Stimulated activated CD4-positive, alpha-beta T cell treated with anti-CD3 and anti-CD28 coated beads, Interleukin-1b, Interleukin-23, amount 100 ng/mL, for 24 hours (primary cell): ENCODE measurements at places on chromosomes 1 and 21.

GRCh38 chr1:77594366-77595112 is 87.9 kb downstream of the ZZZ3 start:
- no peak for DNase-seq

GRCh38 chr1:16612332-16613172 is 812 bp downstream of the NBPF1 start:
- peak; percentile 29 for DNase-seq

GRCh38 chr1:162973381-162973795 is 95.8 kb upstream of the RGS4 start:
- DNase-seq, result no peak

GRCh38 chr1:212506666-212507065 is 73.9 kb downstream of the NENF start:
- no peak for DNase-seq

DNA sequence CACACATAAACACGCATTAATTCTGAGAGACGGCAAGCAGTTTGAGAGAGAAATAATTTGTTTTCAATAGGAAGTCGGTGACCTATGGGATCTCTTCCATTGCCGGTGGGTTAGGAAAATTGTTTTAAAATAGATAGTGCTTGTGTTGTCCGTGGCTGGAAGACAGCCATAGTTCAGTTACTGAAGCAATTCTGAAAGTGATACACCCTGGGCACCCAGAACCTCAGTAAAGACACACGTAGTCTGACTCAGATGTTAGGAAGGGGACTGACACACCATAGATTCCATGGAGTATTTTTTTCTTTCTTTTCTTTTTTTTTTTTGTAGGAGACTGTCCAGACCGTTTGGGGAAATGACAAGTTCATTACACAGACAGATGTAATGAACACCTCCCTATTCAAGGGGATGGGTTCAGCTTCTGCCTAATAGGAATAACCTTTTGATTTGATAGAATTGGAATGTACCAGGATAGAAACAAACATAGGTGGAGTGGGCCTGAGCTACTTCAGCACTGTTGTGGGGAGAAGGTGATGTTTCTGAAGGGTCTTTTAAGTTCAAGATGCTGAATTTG is 1.6 kb downstream of the C1orf21 start:
- no peak for DNase-seq

DNA sequence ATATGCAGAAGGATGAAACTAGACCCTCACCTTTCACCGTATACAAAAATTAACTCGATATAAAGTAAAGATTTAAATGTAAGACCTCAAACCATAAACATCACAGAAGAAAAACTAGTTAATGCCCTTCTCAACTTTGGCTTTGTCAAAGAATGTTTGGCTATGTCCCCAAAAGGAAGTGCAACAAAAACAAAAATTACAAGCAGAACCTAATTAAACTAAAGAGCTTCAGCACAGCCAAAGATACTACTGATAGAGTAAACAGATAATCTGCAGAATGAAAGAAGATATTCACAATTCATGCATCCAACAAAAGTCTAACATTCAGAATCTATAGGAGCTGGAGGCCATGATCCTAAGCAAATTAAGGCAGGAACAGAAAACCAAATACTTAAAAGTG is 824.6 kb upstream of the NEGR1 start:
- no peak for DNase-seq

- DNase-seq, result no peak
These were observed 24.1 kb upstream of the ARF1 start for GRCh38 chr1:228058172-228058948.

DNA sequence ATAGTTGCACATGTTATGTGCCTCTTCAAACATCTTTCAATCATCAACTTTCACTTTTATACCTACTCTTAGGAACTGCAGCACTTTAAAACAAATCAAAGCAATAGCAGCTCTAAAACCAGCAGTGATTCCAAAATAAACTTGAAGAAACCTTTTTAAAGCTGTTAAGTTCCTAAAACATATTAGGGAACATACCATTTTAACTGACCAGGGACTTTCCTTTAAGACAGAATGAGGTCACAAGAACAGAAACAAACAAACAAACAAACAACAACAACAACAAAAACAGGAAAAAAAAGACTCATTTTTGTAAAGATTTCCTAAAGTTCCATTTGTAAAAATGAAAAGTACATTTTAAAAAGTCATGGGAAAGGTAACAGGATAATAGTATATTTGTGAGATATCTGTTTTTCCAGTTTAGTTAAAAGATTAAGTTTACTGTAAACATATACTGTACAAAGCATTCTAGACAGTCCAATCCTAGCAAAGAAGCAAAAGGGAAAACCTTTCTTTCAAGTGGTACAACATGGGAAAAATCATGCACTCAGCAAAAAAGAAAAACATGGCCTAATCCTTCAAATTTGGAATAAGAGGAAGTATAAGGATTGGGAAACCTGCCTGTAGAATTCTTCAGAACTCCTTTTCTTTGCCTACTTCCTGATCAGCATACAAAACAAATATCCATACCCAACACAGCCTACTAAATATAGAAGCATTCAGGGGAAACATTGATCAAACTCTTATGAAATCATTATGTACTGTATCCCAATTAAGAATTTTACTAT is 45.5 kb downstream of the EPS15 start:
- DNase-seq, result no peak

- DNase-seq, result no peak
These were observed 38.3 kb upstream of the F3 start for GRCh38 chr1:94579876-94580294.

GRCh38 chr1:1440262-1441001 is 4.9 kb downstream of the VWA1 start:
- DNase-seq, result no peak

GRCh38 chr1:3915551-3916121 is 15.6 kb upstream of the C1orf174 start:
- DNase-seq, result no peak

DNA sequence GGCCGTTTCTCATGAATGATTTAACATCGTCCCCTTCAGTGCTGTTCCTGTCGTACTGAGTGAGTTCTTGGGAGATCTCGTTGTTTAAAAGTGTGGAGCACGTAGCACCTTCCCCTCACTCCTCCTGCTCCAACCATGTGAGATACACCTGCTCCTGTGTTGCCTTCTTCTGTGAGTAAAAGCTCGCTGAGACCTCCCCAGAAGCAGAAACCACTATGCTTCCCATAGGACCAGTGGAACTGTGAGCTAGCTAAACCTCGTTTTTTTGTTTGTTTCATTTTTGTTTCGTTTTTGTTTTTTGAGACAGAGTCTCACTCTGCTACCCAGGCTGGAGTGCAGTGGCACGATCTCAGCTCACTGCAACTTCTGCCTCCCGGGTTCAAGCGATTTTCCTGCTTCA is 198.6 kb downstream of the NCAM2 start:
- DNase-seq, result no peak

GRCh38 chr1:14773396-14774025 is 175.0 kb downstream of the KAZN start:
- no peak for DNase-seq

DNA sequence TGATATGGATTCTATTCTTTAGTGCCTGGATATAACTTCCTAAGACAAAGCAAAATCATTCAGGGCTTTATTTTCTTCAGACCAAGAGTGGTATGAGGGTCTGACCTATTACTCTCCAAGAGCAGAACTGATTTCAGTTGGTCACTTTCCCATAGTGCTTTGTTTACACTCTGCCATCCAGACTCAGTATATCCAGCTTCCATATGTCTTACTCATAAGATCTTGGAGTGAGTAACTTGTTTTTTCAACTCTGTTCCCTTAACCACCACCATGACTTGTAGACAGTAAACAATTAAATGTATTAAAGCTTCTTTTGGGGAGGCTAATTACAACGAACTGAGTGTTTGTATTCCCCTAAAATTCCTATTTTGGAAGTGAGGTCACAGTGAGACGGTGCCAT is 83.4 kb downstream of the USP24 start:
- DNase-seq, result no peak

GRCh38 chr21:34043333-34043732 is 30.0 kb upstream of the MRPS6 start:
- DNase-seq, result no peak

GRCh38 chr1:198283222-198283621 is 126.4 kb downstream of the NEK7 start:
- no peak for DNase-seq

DNA sequence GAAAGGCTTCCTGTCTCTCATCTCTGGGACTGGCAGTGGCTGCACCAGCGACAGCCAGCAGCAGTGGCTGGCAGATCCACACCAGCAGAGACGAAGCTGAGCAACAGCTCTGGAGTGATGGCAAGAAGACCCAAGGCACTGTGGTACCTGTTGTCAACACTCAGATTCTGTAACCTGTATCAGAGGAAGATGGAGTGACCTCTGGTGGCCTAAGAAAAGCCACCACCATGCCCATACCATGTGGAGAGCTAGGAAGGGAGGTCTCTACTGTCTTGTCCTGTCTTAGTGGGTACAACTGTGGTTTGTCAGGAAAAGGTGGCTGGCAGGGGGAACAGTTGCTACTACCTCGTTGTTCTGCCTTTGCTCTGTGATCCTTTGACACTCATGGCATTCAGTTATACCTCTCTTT is 22.5 kb upstream of the RHBDL2 start:
- no peak for DNase-seq

DNA sequence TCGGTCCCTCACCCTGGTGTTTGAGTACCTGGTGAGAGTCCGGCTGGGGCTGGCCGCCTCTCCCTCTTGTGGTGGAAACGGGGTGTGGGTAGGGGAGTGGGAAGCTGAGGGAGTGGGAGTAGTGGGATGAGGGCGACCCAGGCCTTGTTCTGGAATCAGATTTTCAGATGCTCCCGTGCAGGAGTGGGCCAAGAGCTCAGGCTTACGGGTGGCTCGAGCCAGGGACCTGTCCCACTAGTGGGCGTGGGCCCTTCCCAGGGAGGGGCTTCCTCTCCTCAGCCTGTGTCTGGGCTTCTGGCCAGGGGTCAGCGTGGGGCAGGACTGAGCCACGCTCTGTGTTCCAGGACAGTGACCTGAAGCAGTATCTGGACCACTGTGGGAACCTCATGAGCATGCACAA is 22.0 kb downstream of the CDK18 start:
- DNase-seq, result no peak

- no peak for DNase-seq
These were observed 401.1 kb upstream of the LYPLAL1 start for GRCh38 chr1:218772575-218772974.

GRCh38 chr1:22334860-22335550 is 116.6 kb upstream of the ZBTB40 start:
- no peak for DNase-seq

- DNase-seq, result no peak
These were observed 292.8 kb downstream of the DISC1 start for GRCh38 chr1:231919239-231919885.

DNA sequence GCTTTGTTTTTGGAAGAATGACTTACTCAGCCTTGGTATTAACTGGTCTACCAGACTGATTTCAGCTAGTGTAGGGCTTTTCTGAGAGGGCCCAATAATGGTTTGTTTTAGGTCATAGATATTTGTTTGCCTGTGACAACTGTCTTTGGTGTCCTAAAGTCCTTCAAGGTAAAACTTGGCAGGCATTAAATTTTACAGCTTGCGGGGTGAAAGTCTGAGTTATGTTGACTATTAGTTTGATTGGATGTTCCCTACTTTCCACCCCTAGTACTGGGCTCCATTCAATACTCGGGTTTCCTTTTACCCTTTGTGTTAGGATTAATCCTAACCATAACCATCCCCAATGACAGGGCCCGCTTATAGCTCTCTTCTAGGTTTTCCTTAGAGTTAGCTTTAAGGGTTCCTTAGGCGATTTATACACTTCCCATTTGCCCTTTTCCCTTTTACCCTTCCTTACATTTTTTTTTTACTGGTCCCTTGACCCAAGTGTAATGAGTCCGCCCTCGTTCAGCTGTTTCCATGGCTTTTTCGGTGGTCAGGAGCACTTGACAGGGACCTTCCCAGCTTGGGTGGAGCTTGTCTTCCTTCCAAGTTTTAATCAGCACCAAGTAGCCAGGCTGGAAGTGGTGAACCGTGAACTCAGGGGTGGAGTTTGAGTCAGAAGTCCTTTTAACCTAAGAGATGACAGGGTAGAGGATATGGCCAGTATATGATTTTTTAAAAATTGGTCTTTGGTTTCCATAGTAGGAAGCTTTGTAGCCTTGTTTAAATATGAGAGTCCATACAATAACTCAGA is 28.5 kb upstream of the LCE5A start:
- no peak for DNase-seq

DNA sequence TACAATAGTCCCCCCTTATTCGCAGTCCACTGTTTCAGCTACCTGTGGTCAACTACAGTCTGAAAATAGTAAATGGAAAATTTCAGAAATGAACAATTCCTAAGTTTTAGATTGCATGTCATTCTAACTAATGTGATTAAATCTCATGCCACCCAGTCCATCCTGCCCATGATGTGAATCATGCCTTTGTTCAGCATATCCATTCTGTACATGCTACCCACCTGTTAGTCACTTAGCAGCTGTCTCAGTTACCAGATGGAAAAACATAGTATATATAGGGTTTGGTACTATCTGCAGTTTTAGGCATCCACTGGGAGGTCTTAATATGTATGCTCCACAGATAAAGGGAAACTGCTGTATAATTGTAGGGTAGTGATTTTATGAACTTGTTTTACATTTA is 16.6 kb upstream of the HAO2 start:
- no peak for DNase-seq

DNA sequence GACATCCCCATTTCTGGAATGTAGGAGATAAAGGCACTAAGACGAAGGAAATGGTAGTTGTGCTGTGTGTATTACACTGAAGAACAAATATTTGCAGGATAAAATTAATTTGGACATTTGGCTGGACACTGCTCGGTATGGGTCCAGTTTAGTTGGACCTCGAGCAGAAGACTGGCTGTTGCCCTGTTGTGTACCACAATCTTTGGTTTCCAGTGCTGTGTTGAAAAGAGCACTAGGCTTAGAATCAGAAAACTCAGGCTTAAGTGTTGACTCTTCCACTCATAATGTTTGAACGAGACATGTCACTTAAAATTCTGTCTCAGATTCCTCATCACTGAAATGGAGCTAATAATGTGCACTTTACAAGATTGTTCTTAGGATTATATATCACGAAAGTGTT is 1.2 kb upstream of the ARPC5 start:
- no peak for DNase-seq

DNA sequence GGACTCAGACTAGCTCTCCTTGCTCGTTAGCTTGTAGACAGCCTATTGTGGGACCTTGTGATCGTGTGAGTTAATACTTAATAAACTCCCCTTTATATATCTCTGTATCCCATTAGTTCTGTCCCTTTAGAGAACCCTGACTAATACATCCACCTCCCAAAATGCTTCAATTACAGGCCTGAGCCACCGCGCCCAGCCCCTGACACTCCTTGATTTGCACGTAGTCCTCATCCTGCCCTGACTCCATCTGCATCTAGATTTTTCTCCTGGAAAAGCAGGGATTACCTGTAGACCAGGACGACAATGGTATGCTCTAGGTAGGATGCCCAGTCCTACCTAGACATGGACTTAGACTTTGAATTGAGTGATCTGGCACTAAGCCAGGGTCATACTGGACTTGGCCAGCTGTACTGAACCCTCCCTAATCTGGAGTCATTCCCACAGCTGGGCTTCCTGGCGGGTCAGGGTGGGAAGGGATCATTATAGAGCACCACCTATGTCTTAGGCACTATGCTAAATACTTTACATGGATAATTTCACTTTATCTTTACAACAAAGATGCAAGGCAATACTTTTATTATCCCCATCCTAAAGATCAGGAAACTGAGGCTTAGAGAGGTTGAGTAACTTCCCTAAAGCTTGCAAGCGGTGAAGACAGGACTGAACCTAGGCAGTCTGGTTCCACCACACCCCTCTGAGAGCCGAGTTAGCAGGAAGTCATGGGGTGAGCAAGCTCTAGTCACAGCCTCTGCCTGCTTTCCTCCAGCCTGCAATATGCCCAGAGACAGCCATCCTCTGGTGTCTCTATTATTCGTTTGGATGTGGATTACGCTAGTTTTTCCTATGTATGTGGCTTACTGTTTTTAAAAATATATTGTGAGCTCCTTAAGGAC is 89.4 kb downstream of the DTL start:
- no peak for DNase-seq
